CD4-positive, alpha-beta T cell treated with Interleukin-21 for 1 hour (primary cell): ENCODE measurements at places on chromosomes 1 and 21.

GRCh38 chr1:52502789-52503188 is 50.1 kb downstream of the TUT4 start:
- DNase-seq = no peak

- DNase-seq = no peak
These were observed 24.4 kb upstream of the RGS5 start for GRCh38 chr1:163227126-163227525.

DNA sequence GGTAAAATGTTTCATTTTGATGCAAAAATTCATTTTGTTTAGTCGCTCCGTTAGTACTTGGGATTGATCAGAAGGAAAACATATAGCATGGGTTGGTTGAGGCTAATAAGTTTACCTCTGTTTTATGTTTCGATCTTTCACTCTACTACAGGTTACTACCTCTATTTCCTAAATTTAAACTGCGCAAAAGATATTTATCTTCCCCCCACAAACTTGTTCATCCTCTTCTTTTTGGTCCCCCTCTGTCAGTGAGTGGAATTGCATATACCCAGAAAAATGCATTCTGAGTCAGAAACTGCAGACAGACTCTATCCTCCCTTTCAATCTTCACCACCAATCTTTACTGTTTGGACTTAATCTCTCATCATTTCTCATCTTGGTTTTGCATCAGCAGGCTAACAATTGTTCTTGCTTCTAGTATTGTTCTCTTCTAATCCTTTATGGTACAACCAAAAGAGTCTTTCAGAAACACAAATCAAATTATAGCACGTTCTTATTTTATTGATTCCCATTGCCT is 316.0 kb upstream of the ADGRL4 start:
- DNase-seq = no peak

DNA sequence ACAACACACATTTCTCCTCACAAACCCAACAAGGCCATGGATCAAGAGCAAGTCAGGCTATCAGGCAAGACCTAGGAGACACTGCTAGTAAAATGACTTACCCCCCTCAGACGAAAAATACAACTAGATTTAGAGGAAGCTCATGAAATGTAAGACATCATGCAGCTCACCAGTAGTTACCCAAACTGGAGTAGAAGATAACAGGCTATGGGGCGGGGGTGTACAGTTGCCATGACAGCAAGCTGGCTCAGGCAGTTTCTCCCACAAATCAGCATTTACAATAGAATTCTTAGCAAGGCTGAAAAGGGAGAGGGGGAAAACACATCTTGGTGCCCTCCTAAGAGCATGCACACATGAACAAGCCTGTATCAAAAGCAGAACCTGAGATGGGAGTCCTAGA is 13.9 kb downstream of the TPM3 start:
- no peak for DNase-seq

DNA sequence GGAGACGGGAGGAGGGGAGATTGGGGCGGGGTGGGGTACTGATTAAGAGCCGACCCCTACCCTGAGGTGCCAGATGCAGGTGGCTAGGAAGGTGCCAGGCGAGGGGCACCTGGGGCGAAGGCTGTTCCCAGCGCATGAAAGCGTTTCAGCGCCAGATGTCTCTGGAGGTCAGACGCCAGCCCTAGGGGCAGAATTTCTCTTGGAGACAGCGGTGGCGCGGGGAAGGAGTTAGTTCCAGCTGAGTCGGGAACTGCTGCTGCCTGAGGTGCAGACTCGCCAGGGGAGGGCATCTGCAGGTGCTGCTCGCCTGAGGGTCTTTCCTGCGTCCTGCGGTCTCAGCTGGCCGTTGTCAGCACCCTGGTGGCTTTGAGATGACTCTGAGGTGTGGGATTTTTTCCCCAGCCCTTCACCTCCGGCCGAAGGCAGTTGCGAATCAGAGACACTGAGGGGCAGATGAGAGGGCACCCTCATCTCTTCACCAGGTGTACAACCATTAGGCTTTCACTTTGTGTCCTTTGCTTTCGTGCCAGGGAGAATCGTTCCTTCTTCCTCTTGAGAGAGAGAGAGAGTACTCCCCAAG is 539 bp downstream of the CGN start:
- DNase-seq = peak; percentile 27

GRCh38 chr21:29650523-29651022 is 289.2 kb downstream of the GRIK1 start:
- no peak for DNase-seq

DNA sequence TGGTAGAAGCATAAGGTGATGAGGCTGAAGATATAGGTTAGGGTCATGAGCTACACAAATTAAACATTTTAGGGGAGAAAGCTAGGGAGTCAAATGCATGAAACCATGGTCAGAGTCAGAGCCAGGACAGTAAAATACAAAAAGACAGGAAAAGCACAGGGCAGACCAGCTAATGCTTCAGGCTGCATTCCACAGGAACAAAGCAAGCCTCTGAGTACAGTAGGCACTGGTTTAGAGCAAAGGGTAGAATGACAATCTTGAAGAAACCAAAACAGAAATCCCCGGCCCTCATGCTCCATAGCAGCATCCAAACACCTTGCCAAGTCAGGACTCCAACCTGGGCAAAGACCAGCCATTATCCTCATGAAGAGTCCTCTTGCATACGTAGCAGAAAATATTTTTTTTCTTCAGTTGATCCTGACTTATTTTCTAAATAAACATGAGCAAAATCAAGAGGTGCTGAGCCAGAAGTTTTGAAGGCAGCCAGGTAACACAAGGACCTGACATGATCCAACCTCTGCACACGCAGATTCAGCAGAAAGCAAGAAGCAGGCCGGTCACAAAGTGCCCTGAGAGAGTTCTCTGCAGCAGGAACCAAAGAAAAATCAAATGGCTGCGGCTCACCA is 273.1 kb downstream of the TTLL7 start:
- no peak for DNase-seq

DNA sequence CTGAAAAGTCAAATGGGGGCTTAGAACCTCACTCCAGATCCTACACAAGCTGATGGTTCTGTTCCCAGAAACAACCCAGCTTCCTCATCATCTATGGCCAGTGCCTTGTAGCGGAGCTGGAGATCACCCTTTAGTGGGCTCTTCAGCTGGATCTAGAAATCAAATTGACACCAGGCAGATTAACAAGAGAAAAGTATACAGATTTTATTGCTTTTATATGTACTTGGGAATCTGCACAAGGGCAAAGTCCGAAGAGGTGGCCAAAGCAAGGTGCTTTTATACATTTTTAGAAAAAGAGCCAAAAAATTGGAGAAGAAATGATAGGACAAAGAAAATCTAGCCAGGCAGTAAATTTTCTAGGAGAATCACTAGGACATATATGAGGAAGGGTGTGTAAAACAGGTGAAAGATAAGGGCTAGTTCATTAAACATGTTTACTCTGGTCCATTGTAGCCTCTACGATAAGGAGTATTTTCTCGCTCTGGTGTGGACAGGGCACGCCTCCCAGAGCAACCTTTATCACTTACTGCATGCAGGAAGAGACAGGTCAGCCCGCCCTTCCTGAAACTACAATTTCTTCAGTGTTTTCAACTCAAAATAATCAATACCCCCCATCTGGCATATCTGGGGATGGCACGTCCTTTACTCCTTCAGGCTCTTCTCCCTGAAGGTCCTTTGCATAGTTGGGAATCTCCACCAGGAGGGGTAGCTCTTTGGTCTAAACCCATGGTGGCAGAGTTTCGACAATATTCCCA is 14.0 kb upstream of the LGALS8 start:
- DNase-seq = no peak

DNA sequence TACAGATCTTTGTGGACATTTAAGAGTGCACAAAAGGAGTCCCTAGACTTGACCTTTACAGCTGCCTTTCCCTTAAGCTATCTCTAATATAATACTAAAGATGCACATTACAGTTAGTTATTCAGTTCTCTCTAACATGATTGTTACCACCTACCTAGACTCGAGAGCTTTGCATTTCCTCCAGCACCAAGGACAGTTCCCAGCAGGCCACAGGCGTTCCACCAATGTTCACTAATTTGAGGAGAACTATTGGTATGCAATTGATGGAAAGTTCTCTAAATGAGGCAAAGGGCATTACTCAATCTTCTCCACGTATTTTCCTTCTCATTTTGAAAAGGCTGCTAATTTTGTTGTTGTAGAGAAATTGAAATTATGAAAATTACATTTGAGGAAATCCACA is 5.4 kb upstream of the NTNG1 start:
- no peak for DNase-seq

GRCh38 chr1:76294482-76295194 is 220.1 kb downstream of the ST6GALNAC3 start:
- peak; percentile 46 for DNase-seq

GRCh38 chr21:46128106-46128932 is 27.1 kb downstream of the FTCD start:
- no peak for DNase-seq

DNA sequence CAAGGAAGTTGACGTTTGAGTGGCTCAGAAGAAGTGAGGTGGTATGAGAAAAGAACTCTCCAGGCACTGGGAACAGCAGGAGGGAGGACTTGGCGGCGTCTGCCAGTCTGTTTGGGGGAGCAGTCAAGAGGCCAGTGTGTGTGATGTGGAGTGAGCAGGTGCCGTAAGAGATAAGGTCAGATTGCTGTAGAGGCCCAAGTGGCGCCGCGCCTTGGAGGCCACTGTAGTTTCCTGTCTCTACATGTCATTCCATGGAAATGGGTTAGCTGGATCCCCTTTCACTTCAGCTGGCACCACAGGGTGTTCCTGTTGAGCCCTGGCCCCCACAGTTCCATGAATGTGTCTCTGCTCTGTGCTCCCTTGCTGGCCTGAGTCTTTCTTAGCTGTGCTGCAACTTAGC is 35.5 kb upstream of the PTPRF start:
- no peak for DNase-seq

DNA sequence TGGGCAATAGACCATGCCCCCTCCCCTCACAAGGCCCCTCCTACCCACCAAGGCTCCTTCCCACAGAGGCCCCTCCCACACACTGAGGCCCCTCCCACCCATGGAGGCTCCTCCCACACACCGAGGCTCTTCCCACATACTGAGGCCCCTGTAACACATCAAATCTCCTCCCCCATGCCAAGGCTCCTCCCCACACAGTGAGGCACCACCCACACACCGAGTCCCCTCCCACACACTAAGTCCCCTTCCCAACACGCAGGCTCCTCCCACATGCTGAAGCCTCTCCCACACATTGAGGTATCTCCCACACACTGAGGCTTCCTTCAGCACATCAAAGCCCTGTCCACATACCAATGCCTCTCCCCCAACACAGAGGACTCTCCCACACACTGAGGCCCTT is 391.8 kb downstream of the CAMTA1 start:
- DNase-seq = no peak

- DNase-seq = no peak
These were observed 85.3 kb upstream of the ZBTB40 start for GRCh38 chr1:22366346-22366745.

GRCh38 chr1:54937469-54937868 is 43.0 kb upstream of the TMEM61 start:
- DNase-seq = no peak

DNA sequence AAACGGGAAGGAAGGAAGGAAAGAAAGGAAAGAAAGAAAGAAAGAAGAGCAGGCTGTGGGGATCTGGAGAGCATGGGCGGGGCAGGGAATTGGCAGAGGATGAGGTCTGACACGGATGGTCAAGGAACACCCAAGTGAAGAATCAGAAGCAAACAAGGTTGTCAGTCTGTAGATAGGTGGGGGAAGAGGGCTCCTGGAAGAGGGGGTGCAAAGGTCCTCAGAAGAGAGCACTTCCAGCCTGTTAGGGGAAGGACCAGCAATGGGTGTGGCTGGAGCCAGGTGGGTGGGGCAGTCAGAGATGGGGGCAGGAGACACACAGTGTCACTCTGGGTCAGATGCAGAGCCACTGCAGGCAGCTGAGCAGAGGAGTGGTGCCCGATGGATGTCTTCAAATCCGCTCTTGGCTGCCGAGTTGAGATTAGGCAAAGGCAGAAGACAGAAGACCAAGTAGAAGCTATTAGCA is 11.0 kb upstream of the PLA2G2C start:
- DNase-seq = no peak
